ENCODE measurements at places on chromosomes 11 and 22. TPM values are rescaled to one million over a fixed set of nuclear protein-coding genes. Genes with fewer than 3 reads are reported as not detected.

Gene EFEMP2
- 111 TPM for total RNA-seq

- DNase-seq: no peak
These were observed 31.7 kb upstream of the SORL1 start for GRCh38 chr11:121420398-121420797.

DNA sequence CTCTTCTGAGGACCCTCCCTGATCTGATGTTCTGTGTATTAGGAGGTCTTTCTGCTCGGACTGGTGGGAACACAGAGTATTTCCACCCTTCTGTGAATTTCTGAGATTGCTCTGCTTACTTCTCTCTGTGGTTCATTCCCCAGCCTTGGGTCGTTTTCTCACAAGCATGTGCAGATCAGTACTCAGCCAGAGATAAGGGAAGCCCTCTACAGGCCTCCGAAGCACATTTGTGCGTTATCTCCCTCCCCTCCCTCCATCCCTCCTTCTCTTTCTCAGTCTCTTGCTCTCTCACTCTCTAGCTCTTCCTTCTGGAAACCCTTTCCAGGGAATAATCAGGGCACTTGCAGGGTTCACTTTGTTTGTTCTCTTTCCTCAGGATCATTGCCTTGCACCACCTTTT lies 35.2 kb upstream of the TUB start:
- DNase-seq: no peak

Gene GAS2L1
- 25.8 TPM for total RNA-seq

DNA sequence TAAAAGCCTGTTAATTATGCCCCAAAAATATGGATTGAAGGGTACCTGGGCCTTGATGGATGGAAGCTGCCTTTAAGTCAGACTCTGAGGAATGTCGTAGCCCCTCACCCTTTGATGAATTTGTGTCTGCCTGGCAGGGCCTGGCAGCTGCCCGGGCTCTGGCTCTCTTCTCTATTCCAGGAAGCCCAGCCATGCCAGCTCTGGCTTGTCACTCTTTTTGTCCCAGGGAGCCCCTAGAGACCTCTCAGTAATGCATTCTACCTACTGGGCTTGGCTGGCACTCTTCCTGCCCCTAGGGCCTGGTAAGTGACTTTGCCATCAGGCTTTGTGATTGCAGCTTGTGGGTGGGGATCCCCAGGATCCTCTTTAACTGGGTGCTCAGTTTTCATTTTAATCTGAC lies 103.8 kb downstream of the GRIK4 start:
- no peak for DNase-seq

DNA sequence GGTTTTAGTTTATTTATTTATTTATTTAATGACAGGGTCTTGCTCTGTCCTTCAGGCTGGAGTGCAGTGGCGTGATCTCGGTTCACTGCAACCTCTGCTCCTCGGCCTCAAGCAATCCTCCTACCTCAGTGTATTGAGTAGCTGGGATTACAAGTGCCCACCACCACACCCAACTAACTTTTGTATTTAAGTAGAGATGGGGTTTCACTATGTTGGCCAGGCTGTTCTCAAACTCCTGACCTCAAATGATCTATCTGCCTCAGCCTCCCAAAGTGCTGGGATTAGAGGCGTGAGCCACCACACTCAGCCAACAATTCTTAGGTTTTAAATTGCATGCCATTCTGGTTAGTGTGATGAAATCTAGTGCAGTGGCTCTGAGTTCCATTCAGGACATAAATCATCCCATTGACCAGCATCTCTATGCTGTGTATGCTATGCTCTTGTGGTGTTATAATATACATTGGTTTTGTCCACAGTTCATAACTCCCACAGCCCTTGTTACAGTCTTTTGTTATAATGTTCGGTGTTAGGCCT lies 28.5 kb downstream of the ZNF280B start:
- DNase-seq: no peak

GRCh38 chr22:48943567-48944432 lies 883.9 kb downstream of the BRD1 start:
- peak; percentile 88 for DNase-seq

Gene SCUBE2
- total RNA-seq: 11.5 TPM

DNA sequence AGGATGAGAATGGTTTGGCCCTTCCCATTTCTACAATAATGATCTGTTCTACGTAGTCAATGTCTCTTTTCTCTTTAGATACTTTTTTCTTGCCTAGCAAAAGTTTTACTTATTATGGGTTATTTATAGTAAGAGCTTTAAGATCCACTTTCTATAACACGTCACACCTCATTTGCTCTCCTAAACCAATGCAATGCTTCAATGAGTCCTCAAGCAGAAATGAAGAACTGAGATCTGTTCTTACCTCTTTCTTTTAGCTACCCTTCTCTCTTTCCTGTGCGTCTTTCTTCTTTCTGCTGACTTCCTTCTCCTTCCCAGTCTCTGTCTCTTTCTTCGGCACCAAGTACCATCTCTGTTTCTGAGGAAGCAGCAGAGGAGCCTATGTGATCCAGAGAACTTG lies 61.8 kb downstream of the SNX19 start:
- DNase-seq: no peak

Gene SMTNL1
- not detected for total RNA-seq

DNA sequence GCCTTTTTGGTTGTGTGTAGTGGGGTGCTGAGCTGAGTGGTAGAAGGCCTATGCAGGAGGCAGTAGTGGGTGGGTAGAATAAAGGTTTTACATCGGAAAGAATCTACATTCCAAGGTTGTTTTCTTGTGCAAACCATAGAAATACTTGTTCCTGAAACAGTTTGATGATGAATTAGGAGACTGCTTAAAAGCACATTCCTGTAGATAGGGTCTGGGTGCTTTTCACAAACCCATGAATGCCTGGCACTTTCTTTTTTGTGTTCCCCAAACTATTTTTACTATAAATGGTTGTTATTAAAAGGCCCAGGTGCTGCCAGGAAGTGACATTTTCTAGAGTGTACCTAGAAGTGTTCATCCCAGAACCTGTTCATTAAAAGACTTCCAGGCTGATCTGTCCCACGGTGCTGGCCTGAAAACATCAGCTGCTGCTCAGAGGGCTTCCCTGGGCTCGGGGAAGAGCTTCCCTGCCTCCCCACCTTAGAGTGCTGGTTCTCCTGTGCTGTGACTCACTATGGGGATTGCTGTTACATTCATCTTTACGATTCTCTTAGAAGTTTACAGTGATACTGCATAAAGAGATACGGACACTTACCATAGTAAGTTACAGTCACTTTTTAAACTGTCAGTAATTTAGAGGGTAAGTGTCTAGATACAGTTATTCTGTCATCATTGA lies 27.9 kb downstream of the PPFIA1 start:
- DNase-seq: no peak

- no peak for DNase-seq
These were observed 8.7 kb downstream of the CCDC83 start for GRCh38 chr11:85863855-85864254.

GRCh38 chr11:48150213-48150612 lies 66.4 kb upstream of the OR4B1 start:
- no peak for DNase-seq

GRCh38 chr11:65429068-65429681 lies 6.6 kb downstream of the NEAT1 start:
- no peak for DNase-seq

- DNase-seq: no peak
These were observed 31.7 kb upstream of the GCAT start for GRCh38 chr22:37775785-37776638.

Gene ACCSL
- not detected for total RNA-seq

DNA sequence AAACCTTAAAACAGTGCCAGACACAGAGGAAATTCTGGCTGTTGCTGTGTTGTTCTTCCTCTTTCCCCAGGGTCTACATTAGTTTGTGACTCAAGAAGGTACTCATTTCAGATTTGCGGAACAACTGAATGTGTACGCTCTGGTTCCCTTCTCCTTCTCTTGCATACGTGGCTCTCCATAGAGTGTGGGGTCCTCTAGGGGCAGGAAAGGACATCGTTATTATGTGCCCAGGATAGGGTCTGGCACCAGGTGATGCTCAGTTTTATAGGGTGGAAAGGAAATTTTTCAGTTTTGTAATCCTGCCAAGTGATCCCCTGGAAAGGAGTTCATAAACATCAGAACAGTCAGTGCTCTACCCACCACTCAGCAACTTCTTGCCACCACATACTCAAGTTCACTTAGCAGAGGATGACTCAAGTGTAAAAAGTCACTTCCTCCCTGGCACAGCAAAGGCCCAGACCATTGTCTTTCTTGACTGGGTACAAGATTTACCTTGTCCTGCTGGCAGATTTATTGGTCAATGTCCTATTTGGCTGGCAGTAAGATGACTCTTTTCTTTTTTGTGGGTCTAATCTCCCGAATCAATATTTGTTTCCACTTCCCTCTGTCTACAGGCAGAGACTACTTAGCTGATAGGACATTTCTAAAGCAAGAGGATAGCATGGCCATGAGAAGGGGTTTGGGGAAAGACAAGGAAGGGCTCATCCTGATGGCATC lies 246.0 kb upstream of the TENM4 start:
- no peak for DNase-seq

- DNase-seq: no peak
These were observed 17.2 kb upstream of the TSKU start for GRCh38 chr11:76765863-76766350.

DNA sequence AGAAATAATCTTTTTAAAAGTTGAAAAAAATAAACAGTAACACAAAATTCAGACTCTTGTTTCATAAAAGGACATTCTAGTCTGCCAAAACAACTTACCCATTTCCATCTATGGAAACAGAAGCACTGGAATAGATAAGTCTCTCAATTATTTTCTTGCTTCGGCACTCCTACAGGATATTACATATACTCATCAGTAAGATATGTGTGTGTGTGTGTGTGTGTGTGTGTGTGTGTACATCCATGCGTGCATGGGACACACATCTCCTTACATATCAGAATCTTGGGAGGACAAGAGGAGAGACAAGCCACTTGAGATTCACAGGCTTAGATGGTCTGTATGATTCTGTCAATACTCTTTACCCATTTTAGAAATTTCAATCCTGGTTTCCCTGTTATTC lies 144.6 kb downstream of the ATG16L2 start:
- no peak for DNase-seq

- no peak for DNase-seq
These were observed 35.2 kb downstream of the XKR3 start for GRCh38 chr22:16789860-16790493.

DNA sequence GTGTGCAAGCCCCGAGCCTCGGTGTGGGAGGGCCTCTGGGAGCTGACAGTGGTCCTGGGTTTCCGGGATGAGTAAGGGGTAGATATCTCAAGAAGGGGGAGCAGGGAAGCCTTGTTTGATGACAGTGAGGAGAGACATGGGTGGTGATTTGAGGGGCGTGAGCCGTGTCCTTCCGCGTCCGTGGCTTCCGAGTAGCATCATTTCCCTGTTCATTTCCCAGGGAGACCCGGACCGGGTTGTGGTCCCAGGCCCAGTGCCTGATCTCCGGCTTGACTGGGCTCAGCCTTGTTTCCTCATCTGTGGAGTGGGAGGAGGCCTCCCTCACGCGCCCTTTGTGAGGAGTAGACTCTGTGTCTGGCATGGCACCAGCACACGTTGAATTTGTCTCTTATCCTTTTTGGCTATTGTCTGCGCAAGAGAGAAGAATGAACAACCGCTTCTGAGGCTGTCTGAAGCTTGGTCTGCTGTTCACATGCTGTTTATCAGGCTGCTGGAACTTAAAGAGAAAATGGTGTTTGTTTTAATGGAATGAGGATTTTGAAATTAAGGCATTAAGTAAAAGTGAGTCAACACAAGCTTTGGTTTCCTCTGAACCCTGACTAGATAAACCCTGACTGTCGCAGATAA lies 348.5 kb downstream of the TBC1D22A start:
- no peak for DNase-seq

Gene ARFIP2
- 51.2 TPM for total RNA-seq

- no peak for DNase-seq
These were observed 68.9 kb upstream of the SEPTIN5 start for GRCh38 chr22:19645391-19645790.

Gene USP2
- total RNA-seq: 9.9 TPM

Measured in esophagus muscularis mucosa (tissue), 4 donors.